ENCODE measurements at places on chromosomes 5 and 9. TPM values are rescaled to one million over a fixed set of nuclear protein-coding genes. Genes with fewer than 3 reads are reported as not detected.

Gene ALDH1A1
- total RNA-seq: 474 TPM

- no peak for DNase-seq
Observed at GRCh38 chr5:109942646-109943045, 252.9 kb downstream of the MAN2A1 start.

- DNase-seq: no peak
Observed at GRCh38 chr9:115262952-115263351, 145.0 kb upstream of the TNC start.

DNA sequence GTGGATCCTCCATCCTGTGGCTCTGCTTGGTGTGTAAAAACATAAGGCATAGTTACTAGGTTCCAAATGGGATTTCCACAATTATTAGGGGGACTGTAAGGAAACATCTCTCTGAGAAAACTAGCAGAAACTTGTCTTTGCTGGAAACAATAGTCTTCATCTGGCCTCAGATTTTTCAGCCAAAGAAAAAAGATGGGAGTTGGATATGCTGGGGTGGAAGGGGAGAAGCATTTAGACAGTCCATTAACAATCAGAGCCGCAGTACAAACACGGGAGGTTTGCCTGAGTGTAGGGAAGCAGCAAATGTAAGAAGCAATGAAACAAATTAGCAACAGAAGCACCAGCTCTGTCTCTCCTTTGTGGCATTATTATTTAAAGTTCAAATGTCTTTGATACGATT lies 402.7 kb upstream of the ZNF608 start:
- DNase-seq: no peak

Gene ARHGEF28
- total RNA-seq: 8.0 TPM

DNA sequence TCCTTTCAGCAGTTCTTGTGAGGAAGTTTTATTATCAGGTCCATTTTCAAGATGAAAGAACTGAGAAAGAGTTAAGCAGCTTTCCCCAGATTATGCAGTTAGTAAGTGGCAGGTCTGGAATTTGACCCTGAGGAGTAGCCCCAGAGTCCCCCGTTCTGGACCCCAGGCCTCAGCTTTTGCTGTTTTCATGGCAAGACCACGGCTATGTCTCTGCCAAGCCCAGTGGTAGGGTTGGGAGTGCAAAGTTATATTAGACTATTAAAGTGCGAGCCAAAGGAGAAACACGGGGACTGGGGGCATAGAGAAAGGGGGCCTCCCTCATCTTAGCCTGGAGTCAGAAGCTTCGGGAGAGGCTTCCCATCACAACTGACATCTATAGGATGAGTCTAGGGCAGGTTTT lies 19.3 kb upstream of the ORM1 start:
- DNase-seq: peak; percentile 3

GRCh38 chr9:27462434-27462833 lies 61.7 kb upstream of the IFNK start:
- no peak for DNase-seq

GRCh38 chr5:115542651-115543364 lies 1.8 kb downstream of the FEM1C start:
- no peak for DNase-seq

Gene LTC4S
- total RNA-seq: 10.3 TPM

Gene PDE4D
- total RNA-seq: 13.9 TPM

DNA sequence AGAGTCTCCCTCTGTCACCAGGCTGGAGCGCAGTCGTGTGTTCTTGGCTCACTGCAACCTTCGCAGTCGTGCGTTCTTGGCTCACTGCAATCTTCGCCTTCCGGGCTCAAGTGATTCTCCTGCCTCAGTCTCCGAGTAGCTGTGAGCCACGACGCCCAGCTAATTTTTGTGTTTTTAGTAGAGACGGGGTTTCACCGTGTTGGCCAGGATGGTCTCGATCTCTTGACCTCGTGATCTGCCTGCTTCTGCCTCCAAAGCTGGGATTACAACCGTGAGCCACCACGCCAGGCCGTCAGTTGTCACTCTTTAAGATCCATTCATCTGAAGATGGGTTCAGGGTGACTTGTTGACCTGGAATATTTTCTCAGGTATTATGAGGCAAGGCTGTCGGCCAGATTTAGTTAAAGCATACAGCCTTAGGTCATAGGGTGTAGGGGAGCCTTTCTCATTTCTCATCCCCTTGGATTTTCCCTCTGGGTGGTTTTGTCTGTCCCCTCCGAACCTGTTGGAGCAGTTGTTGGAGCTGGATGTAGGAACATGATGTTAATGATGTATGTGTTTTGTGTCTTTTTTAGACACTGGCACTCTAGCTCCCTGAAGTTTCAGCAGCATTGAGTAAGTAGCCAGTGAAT lies 1.6 kb downstream of the SLC22A5 start:
- DNase-seq: no peak

Gene ANKHD1
- total RNA-seq: 172 TPM

DNA sequence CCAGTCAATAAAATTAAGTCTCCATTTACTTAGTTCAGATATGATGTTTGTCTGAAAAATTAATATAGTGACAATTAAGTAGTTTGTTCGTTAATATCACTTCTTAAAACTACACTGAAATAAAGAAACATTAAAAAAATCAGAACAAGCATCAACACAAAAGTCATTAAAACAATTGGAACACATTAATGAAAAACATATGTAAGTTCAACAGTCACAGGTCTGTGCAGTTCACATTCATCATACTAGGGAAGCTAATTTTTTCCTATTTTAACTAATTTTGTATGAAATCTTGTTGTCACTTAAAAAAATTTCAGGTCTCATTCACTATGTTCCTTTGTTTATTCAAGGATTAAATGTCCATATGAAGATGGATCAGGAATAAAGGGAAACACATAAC lies 22.5 kb downstream of the POC5 start:
- no peak for DNase-seq

- no peak for DNase-seq
Observed at GRCh38 chr9:82313697-82314096, 325.1 kb downstream of the SPATA31D1 start.

DNA sequence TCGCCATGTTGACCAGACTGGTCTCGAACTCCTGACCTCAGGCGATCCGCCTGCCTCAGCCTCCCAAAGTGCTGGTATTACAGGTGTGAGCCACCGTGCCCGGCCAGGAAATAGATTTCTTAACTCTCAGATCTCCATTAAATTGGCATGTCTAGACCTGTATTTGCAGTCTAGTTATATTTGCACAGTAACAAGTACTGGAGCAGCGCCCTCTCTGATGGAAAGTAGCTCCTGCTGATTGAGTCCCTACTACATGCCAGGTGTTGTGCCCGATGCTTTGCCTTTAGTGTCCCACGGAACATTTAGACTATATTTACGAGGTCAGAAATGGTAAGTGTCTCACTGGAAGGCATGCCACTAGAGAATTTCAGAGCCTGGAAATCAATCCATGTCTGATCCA lies 15.8 kb upstream of the TMED9 start:
- no peak for DNase-seq

- no peak for DNase-seq
Observed at GRCh38 chr9:110578575-110579033, 937 bp downstream of the SVEP1 start.

DNA sequence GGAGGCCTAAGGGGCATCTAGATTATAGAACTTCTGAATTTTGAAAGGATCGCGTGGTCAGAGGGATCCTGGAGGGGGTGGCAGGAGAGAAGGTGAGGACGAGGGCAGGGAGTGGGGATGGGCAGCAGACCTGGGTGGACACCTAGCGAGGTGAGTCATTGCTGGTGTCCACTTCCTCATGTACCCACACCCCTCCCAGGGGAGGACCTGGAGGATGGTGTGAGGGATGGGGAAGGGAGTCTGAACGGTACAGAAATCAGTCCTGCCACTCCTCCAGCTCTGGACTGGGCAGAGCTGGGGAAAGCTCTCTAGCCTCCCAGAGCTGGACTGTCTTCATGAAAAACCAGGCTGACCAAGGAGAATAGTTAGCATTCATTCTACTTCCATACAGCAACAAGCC lies 46.9 kb downstream of the TMOD1 start:
- no peak for DNase-seq

DNA sequence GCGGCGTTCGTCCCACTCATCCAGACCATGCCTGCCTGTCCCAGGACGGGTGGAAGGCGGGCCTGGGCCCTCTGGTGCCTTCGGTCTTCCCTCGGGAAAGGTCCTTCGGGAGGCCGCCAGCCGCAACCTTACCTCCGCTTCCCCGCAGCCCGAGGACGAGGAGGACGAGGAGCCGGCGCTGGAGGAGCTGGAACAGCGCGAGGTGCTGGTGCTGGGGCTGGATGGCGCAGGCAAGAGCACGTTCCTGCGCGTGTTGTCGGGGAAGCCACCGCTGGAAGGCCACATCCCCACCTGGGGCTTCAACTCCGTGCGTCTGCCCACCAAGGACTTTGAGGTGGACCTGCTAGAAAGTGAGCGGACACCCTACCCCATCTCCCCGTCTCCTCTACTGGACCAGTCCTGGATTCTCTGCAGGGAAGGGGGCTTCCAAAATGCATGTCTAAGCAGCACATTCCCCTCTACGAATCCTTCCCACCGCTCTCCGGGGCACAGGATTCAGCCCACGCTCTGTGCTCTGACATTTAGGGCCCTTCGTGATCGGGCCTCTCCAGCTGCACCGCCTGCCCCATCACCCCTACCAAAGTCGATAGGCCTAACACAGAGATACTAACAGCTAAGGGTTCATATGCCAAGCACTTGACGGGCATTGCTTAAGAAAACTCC lies 1.1 kb downstream of the ARL10 start:
- no peak for DNase-seq

GRCh38 chr5:150577378-150578139 lies 62.9 kb upstream of the SYNPO start:
- no peak for DNase-seq

Gene CBY3
- 12.8 TPM for total RNA-seq

GRCh38 chr5:178323961-178324360 lies 91.4 kb upstream of the PHYKPL start:
- DNase-seq: no peak

GRCh38 chr5:142098931-142099330 lies 9.6 kb upstream of the NDFIP1 start:
- no peak for DNase-seq

- DNase-seq: no peak
Observed at GRCh38 chr5:30878296-30878695, 315.2 kb upstream of the CDH6 start.

Gene DBH
- 0.06 TPM for total RNA-seq
